ENCODE measurements at places on chromosomes 4 and X.

DNA sequence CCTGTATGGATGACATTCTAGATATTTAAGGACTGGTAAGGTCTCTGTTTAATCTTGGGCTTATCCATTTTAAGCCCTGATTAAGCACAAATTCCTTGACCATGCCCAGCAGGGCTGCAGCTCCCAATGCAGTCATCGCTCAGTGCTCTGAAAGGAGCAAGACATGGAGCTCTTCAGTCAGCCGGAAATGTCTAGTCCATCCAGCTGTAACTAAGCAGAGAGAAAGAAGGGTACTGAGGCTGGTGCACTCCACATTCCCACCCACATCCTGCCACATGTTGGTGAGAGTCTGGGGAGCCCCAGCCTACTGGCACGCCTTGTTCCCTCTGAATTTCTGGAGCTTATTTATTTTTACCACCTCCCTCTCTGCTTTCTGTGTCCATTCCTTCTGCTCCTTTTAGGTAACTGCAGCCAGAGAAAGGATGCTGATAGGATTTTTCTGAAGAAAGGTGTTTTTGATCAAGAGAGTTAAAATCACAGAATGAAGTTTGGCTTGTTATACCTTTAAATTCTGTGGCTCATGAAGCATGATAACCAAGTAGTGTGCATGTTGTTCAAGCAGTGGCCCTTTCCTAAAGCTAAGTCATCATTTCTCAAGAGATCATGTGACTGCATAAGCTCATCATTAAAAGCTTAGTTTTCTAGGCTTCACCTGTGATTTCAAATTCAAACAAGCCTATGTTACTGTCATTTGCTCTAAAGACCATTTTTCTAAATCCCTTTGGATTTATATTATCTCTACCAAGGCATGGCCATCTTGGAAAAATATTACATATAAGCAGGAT, 74.0 kb downstream of the GALNT7 start:
- no peak for DNase-seq

GRCh38 chr4:169030562-169030982, 20.5 kb upstream of the CBR4 start:
- DNase-seq, result no peak

GRCh38 chrX:139702658-139703057, 5.3 kb downstream of the MCF2 start:
- DNase-seq, result no peak

DNA sequence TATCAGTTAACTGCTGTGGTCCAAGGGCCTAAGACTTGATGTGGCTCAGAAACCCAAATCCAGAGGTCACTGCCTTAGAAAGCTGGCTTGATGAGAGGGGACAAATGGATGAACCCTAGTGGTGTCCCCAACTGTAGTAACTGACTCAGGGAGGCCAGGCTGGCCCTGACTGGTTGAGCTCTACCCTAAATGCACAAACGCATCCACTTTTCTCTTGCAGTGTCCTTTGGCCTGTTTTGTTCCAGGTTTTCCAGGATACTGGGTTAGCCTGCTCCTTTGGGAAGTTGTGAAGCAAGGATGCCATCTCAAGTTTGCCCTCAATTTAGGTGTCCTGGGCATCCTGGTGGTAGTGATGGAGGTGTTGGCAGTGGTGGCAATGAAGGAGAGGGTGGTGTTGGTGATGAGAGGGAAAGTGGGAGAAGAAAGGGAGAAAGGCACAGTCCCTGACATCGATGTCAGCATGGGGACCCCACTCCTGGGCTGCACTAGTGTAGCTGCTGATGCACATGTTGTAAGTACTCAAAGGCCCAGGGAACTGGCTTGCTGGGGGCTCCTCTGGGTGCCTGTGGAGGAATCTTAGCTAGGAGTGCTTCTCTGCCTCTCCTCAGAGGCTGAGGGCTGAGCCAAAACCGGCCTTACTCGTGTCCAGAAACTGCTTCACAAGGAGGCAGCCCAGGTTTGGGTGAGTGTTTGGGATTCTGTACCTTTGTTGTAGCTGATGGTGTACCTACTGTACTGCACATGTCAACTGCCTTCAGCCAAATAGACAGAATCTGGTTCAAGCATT, 2.9 kb upstream of the HAND2 start:
- no peak for DNase-seq

Data from fibroblast of skin of left biceps (primary cell).